Stimulated activated CD4-positive, alpha-beta T cell treated with anti-CD3 and anti-CD28 coated beads, Interleukin-4, amount 100 ng/mL, for 24 hours (primary cell): ENCODE measurements at places on chromosomes 1 and 21.

- no peak for DNase-seq
These were observed 8.5 kb downstream of the PYCR2 start for GRCh38 chr1:225915538-225915991.

GRCh38 chr1:183215076-183215720 is 29.1 kb downstream of the LAMC2 start:
- no peak for DNase-seq

DNA sequence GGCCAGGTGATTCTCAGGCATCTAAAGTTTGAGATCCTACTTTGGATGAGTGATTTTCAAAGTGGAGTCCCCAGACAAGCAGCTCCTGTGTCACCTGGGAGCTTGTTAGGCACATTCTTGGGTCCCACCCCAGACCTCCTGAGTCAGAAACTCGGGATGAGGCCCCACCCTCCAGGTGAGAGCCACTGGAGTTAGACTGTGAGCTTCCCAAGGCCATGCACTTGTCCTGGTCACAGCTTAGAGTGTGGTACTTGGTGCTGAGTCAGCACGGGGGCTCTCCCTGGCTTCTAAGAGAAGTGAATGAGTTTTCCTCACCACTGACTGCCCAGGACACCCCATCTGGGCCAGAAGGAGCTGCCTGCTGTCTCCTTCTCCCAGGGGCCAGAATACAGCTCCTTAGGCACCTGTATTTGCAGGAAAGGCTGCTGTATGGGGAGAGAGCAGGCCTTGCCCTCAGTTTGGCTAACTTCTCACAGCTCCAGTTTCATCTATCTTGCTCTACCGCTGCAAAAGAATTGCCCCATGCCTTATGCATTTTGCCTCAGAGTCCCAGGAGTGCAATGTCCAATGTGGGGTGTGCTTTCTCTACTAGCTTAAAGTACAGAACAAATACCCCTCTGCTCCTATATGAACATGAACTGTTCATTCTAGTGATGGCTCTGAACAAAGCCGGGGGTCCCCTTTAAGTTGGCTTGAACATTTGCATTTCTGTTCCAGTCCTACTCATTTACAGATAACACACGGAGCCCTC is 98.1 kb downstream of the PSMG1 start:
- no peak for DNase-seq

GRCh38 chr1:173210716-173211231 is 3.6 kb upstream of the TNFSF4 start:
- DNase-seq: no peak

DNA sequence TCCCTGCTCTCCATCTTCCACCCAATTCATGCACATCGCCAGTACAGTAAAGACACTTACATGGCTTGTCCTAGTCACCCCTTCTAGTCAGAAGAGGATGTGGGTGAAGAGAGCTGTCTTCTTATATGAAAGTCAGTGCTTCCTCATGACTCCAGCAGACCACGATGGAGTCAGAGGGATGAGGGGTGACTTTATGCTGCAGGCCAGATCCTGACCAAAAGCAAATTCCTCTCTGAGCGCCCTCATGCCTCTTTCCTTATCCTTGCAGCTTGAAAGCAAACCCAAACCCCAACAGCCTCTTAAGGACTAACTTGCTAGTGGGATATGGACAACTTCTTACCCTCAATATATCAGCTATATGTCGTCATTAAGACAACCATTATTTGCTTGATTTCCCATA is 348.2 kb upstream of the DUSP10 start:
- DNase-seq: no peak

- no peak for DNase-seq
These were observed 286.7 kb downstream of the BACH1 start for GRCh38 chr21:29585462-29585861.

DNA sequence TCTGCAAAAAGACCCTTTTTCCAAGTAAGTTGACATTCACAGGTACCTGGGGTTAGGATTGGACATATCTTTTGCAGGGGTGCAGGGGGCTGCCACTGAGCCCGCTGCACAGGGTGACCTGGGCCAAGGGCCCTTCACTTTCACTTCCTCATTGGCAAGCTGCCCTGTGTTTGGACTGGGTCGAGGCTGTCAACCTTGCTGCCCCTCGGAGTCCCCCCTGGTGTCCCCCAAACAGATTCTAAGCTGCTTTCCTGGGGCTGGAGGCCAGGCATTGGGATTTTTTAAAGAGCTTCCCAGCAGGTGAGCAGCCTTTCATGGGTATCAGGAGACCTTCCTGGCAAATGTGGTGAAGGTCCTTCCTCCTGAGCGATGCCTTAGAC is 7.9 kb upstream of the UMODL1 start:
- no peak for DNase-seq

- DNase-seq: no peak
These were observed 50.5 kb downstream of the ABL2 start for GRCh38 chr1:179178950-179179349.

GRCh38 chr21:31211836-31212235 is 132.2 kb downstream of the TIAM1 start:
- no peak for DNase-seq
